Activated T-helper 2 cell treated with anti-CD3 and anti-CD28 coated beads, Interferon-gamma antibody, Interleukin-2, Interleukin-4, amounts not matched to agents 10 μg/mL and 5 μg/mL and 100 μg/mL, durations not matched to agents 14 hours and 24 hours and 36 hours (primary cell): ENCODE measurements at places on chromosomes 7 and 10. TPM values are rescaled to one million over a fixed set of nuclear protein-coding genes. Genes with fewer than 3 reads are reported as not detected.

DNA sequence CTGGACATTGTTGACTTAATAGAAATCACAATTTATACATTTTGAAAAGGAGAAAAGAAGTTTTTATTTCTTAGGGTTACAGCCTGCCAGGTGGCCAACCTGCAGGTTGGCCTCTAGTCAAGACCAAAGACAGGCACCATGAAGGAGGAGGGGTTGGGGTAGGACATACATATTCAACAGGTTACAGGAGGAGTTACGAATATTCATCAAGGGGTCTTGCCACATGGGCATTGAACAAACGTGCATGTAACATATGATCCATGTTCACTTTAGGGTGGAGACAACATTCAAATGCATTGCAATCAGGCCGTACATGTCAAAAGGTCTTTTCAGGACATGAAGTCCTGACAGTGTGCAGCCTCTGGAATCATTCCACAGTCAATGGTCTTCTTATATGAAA is 246.2 kb upstream of the AKR1E2 start:
- DNase-seq: no peak
- no peak overlapping the region for H3K4me3 ChIP-seq
- no peak overlapping the region for H3K27ac ChIP-seq
- no peaks in the 10 kb centered on the region for H3K36me3 ChIP-seq
- H3K4me1 ChIP-seq: no peaks in the 10 kb centered on the region

DNA sequence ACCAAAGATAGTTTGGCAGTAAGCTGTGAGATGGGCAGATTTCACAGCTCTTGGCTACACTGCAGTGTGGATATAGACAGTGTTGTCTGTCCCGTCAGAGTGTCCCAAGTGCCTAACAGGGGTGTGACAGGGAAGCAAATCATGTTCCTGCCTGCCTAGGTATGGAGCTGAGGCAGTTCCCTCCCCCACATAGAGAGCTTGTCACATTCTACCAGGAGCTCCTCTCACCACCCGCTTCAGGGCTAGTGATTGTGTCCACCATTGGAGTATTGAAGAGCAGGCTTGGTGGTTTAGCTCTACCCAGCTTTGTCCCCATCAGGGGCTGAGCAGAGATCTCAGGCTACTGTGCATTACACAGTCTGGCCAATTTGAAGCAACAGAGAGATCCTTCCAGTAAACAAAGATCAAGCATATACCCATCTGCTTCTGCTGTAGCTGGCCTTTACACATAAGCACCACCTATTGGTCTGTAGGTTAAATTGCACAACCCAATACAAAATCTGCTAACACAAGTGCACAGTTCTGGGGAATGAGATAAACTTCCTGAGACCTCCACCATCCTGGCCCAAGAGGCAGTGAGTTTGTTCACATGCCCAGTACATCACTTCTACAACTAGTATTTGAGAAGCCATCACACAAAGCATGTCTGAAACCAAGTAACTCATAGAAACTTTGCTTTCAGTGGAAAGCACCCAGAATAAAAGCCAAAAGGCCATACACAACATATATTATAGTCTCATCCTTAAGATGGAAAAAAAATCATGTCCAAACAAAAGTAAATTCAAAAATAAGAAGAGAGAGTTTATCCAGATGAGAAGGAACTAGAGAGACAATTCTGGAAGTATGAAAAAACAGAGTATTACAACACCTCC is 67.3 kb downstream of the GLCCI1 start:
- peaks cover 61% of the 10 kb centered on the region for H3K36me3 ChIP-seq
- peaks cover 23% of the 10 kb centered on the region for H3K4me1 ChIP-seq
- no peaks in the 10 kb centered on the region for H3K27me3 ChIP-seq

- H3K4me1 ChIP-seq: no peaks in the 10 kb centered on the region
- DNase-seq: no peak
- no peak overlapping the region for H3K4me3 ChIP-seq
- no peaks in the 10 kb centered on the region for H3K36me3 ChIP-seq
- H3K27ac ChIP-seq: no peak overlapping the region
Observed at GRCh38 chr10:65291286-65291685, 1634.5 kb upstream of the LRRTM3 start.

DNA sequence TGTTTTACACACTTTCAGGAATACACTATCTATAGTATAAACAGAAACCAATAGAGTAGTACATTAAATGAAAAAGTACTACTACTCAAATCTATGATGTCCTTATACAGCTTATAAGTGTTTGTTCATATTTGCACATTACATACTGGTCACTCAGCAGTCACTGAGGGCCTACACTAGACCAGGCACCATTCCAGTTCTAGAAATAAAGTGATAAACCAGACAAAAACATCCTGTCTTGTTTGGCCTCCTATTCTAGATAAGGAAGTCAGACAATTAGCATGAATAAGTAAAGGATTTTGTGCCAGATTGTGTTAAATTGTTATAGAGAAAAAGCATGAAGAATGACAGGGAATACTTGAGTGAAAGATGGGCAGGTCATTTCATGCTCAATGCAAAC is 219.0 kb downstream of the CRPPA start:
- no peaks in the 10 kb centered on the region for H3K4me1 ChIP-seq
- H3K27me3 ChIP-seq: no peaks in the 10 kb centered on the region
- DNase-seq: no peak
- no peak overlapping the region for H3K27ac ChIP-seq
- no peak overlapping the region for H3K4me3 ChIP-seq

DNA sequence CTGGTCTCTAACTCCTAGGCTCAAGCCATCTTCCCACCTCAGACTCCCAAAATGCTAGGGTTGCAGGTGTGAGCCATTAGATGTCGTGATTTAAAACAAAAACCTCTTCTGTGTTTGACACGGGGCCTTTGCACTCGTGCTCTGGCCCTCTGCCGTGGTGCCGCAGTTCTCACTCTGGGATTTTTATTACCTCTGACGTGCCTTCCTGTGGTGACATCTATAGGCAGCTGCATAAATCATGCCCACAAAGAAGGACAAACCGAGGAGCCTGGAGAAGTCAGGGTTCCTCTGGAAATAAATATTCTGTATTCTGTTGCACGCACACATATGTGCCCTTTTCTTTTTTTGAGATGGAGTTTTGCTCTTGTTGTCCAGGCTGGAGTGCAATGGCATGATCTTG is 25.9 kb upstream of the OCM start:
- DNase-seq: no peak
- no peaks in the 10 kb centered on the region for H3K36me3 ChIP-seq
- H3K27ac ChIP-seq: no peak overlapping the region
- H3K27me3 ChIP-seq: no peaks in the 10 kb centered on the region
- peaks cover 3% of the 10 kb centered on the region for H3K4me1 ChIP-seq
- H3K4me3 ChIP-seq: no peak overlapping the region

- no peaks in the 10 kb centered on the region for H3K4me1 ChIP-seq
- H3K36me3 ChIP-seq: no peaks in the 10 kb centered on the region
- no peak overlapping the region for H3K27ac ChIP-seq
- no peaks in the 10 kb centered on the region for H3K27me3 ChIP-seq
- H3K4me3 ChIP-seq: no peak overlapping the region
Observed at GRCh38 chr7:1359681-1360485, 99.4 kb downstream of the MICALL2 start.

DNA sequence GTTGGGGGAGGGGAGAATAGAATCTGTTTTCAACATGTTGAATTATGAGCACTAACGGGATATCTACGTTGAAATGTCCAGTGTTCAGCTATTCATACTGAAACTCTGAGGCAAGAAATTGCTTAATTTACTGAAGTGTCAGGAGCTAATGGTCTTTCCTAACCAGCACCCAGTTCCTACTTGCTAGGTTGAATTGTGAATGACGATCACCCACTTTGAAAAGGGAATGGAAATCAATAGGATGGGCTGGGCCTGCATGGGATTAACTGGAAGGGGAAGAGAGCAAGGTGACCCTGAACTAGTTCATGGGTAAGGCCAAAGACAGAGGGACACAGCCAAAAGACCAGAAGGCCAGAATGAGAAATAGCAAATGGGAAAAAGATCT is 51.3 kb downstream of the HIPK2 start:
- H3K27ac ChIP-seq: no peak overlapping the region
- no peaks in the 10 kb centered on the region for H3K27me3 ChIP-seq
- peaks cover 41% of the 10 kb centered on the region for H3K4me1 ChIP-seq
- no peak for DNase-seq
- H3K4me3 ChIP-seq: no peak overlapping the region

- H3K27me3 ChIP-seq: peaks cover 7% of the 10 kb centered on the region
- no peaks in the 10 kb centered on the region for H3K4me1 ChIP-seq
- no peaks in the 10 kb centered on the region for H3K36me3 ChIP-seq
- no peak for DNase-seq
Observed at GRCh38 chr10:630581-631073, 58.8 kb downstream of the DIP2C start.

- DNase-seq: no peak
- H3K27ac ChIP-seq: no peak overlapping the region
- peaks cover 4% of the 10 kb centered on the region for H3K4me1 ChIP-seq
- no peaks in the 10 kb centered on the region for H3K27me3 ChIP-seq
- H3K4me3 ChIP-seq: no peak overlapping the region
- peaks cover 4% of the 10 kb centered on the region for H3K36me3 ChIP-seq
Observed at GRCh38 chr7:2350861-2351260, 3.8 kb upstream of the EIF3B start.

GRCh38 chr7:140010194-140010895 is 52.4 kb downstream of the PARP12 start:
- no peaks in the 10 kb centered on the region for H3K4me1 ChIP-seq
- H3K36me3 ChIP-seq: no peaks in the 10 kb centered on the region
- H3K27ac ChIP-seq: no peak overlapping the region

- H3K27ac ChIP-seq: no peak within 1 kb of the TSS
- H3K27me3 ChIP-seq: peaks cover 53% of the 10 kb centered on the region
- DNase-seq: no peak
Observed at GRCh38 chr10:71964098-71964742, at the start of gene CHST3. Gene CHST3, plus strand, starts transcription at chr10:71964395. Its CDS starts 41,448 bp downstream, at chr10:72005843.

DNA sequence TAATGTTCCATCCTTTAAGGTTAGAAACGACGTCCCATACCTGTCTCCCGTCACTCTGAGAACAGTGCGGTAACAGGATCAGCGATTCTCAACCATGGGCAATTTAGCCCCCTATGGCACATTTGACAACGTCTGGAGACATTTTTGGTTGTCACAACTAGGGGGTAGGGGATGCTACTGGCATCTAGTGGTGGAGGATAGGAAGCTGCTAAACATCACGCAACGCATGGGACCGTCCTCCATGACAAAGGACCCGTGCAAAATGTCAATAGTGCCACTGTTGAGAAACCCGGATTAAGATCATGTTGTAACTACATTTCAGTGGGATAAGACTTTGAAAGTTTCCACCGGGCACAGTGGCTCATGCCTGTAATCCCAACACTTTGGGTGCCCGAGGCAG is 5.0 kb upstream of the PAXIP1 start:
- DNase-seq: no peak
- peaks cover 7% of the 10 kb centered on the region for H3K4me1 ChIP-seq
- peaks cover 3% of the 10 kb centered on the region for H3K27me3 ChIP-seq
- H3K36me3 ChIP-seq: peaks cover 25% of the 10 kb centered on the region

- no peaks in the 10 kb centered on the region for H3K27me3 ChIP-seq
- H3K4me3 ChIP-seq: no peak overlapping the region
- no peak for DNase-seq
- no peaks in the 10 kb centered on the region for H3K36me3 ChIP-seq
Observed at GRCh38 chr7:68547799-68548198, 1050.5 kb upstream of the AUTS2 start.

- no peaks in the 10 kb centered on the region for H3K27me3 ChIP-seq
- DNase-seq: no peak
- H3K4me1 ChIP-seq: no peaks in the 10 kb centered on the region
- no peak overlapping the region for H3K4me3 ChIP-seq
Observed at GRCh38 chr7:51335057-51335456, 18.4 kb upstream of the COBL start.

GRCh38 chr7:157799076-157799685 is 462.4 kb downstream of the DNAJB6 start:
- no peak overlapping the region for H3K4me3 ChIP-seq
- H3K27me3 ChIP-seq: no peaks in the 10 kb centered on the region
- no peaks in the 10 kb centered on the region for H3K4me1 ChIP-seq
- no peaks in the 10 kb centered on the region for H3K36me3 ChIP-seq

GRCh38 chr10:30862486-30862885 is 169.2 kb downstream of the ZNF438 start:
- H3K27ac ChIP-seq: no peak overlapping the region
- no peak overlapping the region for H3K4me3 ChIP-seq
- DNase-seq: no peak
- H3K36me3 ChIP-seq: no peaks in the 10 kb centered on the region

GRCh38 chr10:132932461-132933307 is 9.7 kb downstream of the CFAP46 start:
- H3K36me3 ChIP-seq: no peaks in the 10 kb centered on the region
- DNase-seq: no peak
- H3K27me3 ChIP-seq: no peaks in the 10 kb centered on the region
- H3K4me3 ChIP-seq: no peak overlapping the region
- peak overlapping the region; percentile 62 for H3K27ac ChIP-seq
- H3K4me1 ChIP-seq: no peaks in the 10 kb centered on the region

DNA sequence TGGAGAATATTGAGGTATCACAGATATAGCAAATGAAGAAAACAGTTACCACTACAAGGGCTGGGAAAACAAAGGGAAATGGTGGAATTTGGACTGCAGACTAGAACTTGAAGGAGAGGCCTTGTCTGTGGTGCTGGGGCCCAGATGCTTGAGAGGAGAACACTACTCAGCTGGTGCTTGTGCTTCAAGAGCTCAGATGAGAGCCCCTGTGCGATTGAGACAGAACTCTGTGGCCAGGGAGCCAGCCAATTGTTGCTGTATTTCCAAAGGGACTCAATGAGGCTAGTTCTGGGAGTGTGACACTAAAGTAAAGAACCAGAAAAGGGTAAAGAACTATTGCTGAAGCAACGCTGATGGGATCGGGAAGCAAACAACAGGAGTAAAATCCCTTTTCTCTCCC is 406.5 kb upstream of the SEMA3D start:
- H3K4me1 ChIP-seq: no peaks in the 10 kb centered on the region
- no peaks in the 10 kb centered on the region for H3K27me3 ChIP-seq
- no peak overlapping the region for H3K27ac ChIP-seq
- H3K36me3 ChIP-seq: no peaks in the 10 kb centered on the region

DNA sequence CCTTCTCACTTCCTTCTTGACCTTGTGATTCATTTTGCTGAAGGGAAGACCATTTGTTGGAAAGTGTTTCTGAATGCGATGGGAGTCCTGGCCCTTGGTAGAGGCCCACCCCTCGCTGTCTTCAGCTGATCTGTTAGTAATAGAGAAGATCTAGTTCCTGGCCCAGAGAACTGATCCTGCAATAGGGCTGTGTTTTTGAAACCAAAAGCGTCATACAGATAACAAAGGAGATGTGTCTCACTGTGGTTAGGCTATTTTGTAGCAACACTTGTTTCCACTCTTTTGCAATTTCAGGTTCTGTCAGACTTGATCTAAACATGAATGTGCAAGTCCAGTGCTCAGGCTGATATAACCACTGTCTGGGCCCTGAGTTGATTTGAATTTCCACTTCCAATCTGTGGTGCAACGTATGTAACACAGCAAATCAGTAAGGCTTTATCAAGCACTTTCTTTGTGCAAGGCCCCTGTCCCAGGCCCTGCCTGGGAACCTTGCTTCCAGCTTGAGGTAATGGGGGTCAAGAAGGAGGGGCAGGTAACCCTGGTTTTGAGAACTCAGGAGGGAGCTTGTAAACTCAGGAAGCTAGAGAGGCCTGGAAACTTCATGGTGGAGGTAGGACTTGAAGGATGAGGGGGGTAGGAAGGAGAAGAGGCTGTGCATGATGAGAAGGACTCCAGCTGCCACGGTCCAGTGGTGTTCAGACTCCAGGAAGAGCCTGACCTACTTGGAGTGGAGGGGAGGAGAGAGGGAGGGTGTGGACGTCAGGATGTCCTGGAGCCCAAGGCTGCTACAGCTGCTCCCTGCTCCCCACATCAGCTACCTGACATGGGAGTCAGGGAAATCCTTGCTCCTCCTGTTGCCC is 42.2 kb upstream of the SRGN start:
- no peaks in the 10 kb centered on the region for H3K36me3 ChIP-seq
- H3K27me3 ChIP-seq: no peaks in the 10 kb centered on the region
- H3K4me1 ChIP-seq: peaks cover 49% of the 10 kb centered on the region
- H3K4me3 ChIP-seq: peak overlapping the region; percentile 70
- peak overlapping the region; percentile 100 for H3K27ac ChIP-seq

The ZDHHC16 gene
- 41.4 and 52.9 TPM in 2 replicates for total RNA-seq

The SLC26A3 gene
- not detected in 2 replicates for total RNA-seq

The CNPY1 gene
- not detected in 2 replicates for total RNA-seq
